ENCODE measurements at places on chromosomes 5 and 9.

DNA sequence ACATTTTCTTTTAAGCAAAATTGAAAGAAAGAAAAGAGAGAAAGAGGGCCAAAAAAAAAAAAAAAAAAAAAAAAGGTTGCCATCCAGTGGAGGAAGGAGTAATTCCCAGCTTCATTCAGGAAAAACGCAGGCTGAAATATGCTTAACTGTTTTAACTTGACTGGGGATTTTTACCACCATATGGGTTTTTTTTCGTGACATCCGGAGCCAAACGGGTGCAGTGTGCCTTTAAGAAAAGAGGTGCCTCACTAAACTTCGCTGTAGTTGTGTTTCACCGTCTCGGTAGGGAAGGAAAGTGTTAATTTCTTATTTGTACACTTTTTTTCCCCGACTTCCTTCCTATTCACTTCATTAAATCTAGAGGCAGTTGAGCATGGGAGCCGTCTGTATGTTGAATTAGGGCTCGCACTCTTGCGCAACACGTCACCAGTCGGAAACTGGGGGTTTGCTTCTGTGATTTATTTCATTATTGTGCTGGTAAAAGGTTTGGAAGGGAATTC lies 143.0 kb downstream of the SMARCA2 start:
- DNase-seq, result peak; percentile 77

- DNase-seq, result no peak
These were observed 83.7 kb downstream of the GALNT10 start for GRCh38 chr5:154273963-154274827.

DNA sequence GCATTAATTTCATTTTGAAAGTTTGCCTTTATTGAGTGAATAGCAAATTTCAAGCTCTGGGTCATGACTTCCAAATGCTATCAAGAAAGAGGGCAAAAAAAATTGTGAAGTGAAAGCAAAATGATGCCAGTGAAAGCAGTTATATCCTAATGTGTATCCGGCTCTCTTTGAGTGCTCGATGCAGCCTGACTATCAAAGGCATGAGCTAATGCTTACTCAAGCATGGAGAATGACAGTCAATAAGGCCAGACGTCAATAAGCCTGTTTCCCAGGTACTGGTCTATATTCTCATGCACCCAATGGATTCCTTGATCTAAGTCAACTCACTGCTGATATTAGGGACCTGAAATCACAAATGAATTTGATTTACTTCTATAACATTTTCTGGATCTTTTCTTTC lies 435.5 kb downstream of the CAAP1 start:
- DNase-seq, result no peak

DNA sequence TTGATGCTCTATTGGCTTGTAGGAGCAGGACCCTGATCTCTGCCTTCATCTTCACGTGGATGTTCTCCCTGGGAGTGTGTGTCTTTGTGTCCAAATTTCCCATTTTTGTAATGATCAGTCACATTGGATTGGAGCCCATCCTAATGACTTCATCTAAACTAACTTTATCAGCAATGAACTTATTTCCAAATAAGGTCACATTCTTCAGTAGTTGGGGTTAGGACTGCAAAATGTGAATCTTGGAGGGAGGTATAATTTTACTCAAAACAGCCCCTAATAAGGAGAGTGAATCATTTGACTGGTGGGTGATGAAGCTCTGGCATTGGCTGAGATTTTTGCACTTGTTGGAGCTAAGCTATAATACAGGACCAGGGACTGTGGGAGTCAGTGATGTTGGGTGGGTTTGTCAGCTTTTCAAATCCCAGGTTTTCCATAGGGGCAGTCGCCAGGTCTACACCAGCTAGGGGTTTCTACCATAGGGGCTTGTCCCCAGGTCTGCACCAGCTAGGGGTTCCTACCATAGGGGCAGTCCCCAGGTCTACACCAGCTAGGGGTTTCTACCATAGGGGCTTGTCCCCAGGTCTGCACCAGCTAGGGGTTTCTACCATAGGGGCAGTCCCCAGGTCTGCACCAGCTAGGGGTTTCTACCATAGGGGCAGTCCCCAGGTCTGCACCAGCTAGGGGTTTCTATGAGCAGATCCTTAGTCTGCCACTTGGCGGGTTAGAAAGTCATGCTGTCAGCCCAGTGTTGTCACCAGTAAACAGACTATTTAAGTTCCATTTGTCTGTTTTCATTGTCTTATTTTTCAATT lies 382.6 kb upstream of the DAP start:
- DNase-seq, result no peak

GRCh38 chr9:33919276-33919897 lies 102.4 kb downstream of the UBE2R2 start:
- no peak for DNase-seq

- DNase-seq, result no peak
These were observed 350.5 kb upstream of the DAB2 start for GRCh38 chr5:39775086-39775796.

GRCh38 chr9:116275418-116276195 lies 122.0 kb downstream of the PAPPA start:
- no peak for DNase-seq

Measured in natural killer cell treated with Interleukin-12 subunit alpha and Interleukin-12 subunit beta and Interleukin-15 and Interleukin-18, amount 100 ng/mL, for 72 hours (primary cell).